Renal cortical epithelial cell (primary cell): ENCODE measurements at places on chromosomes 7 and 10. TPM values are rescaled to one million over a fixed set of nuclear protein-coding genes. Genes with fewer than 3 reads are reported as not detected.

CTNNA3 gene
- total RNA-seq, result under 0.01 TPM in 1 of 2 replicates, not detected in the other

- no peak for DNase-seq
Observed at GRCh38 chr7:134625550-134625949, 21.1 kb upstream of the BPGM start.

MYPN gene
- 0.17 TPM in 1 of 2 replicates, not detected in the other for total RNA-seq

- peak; percentile 64 for DNase-seq
Observed at GRCh38 chr7:138030679-138031351, 28.9 kb upstream of the CREB3L2 start.

DNA sequence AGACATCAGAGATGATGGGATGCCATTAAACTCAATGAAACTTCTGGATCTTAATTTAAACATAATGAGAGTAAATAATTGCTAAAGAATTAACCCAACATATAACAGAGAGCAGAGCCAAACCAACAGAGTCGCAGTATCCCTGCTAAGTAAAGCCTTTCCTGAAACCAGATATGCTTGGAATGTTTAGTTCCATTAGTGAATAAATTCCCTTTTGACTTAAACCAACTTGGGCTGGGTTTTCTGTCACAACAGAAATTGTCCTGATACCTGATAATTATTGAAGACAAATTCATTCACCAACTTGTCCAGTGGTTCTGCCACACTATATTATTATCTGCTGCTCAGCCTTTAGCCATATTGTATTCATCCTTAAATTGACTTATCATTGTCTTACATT lies 286.7 kb downstream of the FZD1 start:
- DNase-seq, result peak; percentile 11

- DNase-seq, result no peak
Observed at GRCh38 chr7:128259131-128260061, 18.3 kb downstream of the LEP start.

GRCh38 chr7:5572439-5572838 lies 148.8 kb upstream of the TNRC18 start:
- no peak for DNase-seq

SYCE1 gene
- total RNA-seq, result 0.25 TPM in 1 of 2 replicates, not detected in the other

GRCh38 chr10:96978621-96979154 lies 146.6 kb downstream of the LCOR start:
- no peak for DNase-seq

GRCh38 chr10:11725912-11726311 lies 16.3 kb upstream of the ECHDC3 start:
- DNase-seq, result no peak

- no peak for DNase-seq
Observed at GRCh38 chr10:8269976-8270375, 215.5 kb downstream of the GATA3 start.

DNA sequence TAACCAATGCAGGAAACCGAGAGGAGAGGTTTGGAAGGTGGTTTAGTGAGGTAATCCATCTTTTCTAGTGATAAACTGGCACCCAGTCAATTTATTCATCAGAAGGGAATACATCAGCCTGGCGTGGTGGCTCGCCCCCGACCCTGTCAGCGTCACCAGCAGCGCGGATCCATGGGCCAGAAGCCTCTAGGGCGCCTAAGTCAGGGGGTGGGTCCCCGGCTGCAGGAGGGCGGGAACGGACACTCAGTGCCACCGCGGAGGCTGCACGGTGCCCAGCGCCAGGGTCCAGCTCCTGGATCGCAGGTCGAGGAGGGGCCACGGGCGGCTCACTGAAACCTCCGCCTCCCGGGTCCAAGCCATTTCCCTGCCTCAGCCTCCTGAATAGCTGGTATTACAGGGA lies 866 bp upstream of the ANKRD30A start:
- DNase-seq, result no peak
